ENCODE measurements at places on chromosomes 5 and 9.
A peak's percentile ranks its signal among the peaks of the same experiment; 100 is the strongest.

GRCh38 chr5:32990593-32991420 lies 279.7 kb downstream of the NPR3 start:
- peak; percentile 49 for ATAC-seq

- no peak for ATAC-seq
Observed at GRCh38 chr9:92432350-92432749, 8.1 kb upstream of the OMD start.

GRCh38 chr5:117165068-117165467 lies 590.4 kb upstream of the SEMA6A start:
- no peak for ATAC-seq

- peak; percentile 37 for ATAC-seq
Observed at GRCh38 chr5:179805529-179806249, 977 bp downstream of the MGAT4B start.

GRCh38 chr9:114501796-114502682 lies 3.2 kb downstream of the WHRN start:
- ATAC-seq: no peak

- ATAC-seq: no peak
Observed at GRCh38 chr5:178777520-178777919, 47.1 kb upstream of the ZNF354A start.

DNA sequence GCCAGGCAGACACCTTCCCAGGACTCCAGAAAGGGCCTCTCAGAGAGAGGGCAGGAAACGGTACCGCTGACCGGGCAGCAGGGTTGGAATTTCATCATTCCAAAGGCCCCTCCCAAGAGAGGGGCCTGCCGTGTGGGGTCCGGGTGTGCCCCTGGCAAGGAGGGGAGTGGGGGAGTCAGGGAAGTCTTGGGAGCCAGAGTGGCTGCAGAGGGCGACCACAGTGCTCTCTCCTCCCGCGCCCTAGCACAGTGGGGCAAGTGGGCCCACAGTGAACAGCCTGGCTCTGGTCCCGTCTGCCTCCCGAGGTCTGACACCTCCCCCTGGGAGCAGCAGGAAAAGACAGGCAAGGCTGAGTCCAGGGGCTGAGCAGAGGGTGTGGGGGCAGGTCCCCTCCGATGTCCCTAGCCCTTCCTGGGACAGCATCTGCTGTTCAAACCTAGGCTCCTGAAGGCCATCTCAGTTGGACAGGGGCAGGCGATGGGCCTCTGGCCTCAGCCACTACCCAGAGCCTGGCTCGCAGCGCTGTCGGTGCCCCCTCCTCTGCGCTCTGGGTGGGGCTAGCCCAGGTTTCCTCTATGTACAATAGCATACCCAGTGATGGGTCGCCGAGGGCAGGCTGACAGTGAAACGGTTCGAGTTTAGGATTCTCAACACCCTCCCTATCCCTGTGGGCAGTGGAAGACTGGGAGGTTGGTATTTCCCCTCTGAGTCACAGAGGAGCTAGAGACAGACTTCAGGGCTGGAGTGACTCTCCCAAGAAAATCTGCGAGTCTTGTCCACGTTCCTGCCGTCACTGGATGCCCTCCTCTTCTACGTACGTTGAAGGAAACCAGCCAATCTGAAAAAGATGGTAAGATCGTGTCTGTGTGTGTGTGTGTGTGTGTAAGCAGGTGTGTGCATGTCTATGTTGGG lies 25.4 kb upstream of the SARDH start:
- no peak for ATAC-seq

GRCh38 chr9:127154390-127155191 lies 32.2 kb upstream of the ANGPTL2 start:
- ATAC-seq: peak; percentile 29
